ENCODE measurements at places on chromosomes 2 and 18.
A peak's percentile ranks its signal among the peaks of the same experiment; 100 is the strongest.

- DNase-seq, result no peak
These were observed 169.4 kb downstream of the FSHR start for GRCh38 chr2:48984922-48985321.

DNA sequence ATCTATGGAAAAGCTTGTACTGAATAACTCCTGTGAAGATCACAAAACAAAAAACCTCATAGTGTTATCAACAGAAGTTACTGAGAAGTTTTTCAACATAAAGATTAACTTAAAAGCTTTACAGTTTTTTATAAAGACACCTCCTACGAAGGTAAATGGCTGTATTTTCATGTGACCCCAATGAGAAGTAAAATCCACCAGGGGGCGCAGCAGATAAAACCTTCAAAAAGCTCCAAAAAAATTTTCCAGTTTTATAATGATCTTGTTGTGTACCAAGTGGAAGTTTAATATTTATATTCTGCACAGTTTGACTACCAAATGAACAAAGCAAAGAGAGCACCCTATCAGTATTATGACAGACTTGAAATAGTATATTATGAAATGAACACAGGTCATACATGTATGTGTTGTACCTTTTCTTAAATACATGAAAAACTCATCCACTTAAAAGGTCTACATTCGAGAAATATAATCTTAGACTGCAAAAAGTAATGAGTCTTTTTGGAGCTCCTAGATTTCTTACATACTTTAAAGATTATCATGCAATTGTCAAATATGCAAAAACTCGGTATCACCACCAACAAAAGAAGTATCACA lies 38.5 kb downstream of the PNO1 start:
- DNase-seq, result peak; percentile 37

- no peak for DNase-seq
These were observed 8.4 kb downstream of the POU3F3 start for GRCh38 chr2:104862058-104862941.

DNA sequence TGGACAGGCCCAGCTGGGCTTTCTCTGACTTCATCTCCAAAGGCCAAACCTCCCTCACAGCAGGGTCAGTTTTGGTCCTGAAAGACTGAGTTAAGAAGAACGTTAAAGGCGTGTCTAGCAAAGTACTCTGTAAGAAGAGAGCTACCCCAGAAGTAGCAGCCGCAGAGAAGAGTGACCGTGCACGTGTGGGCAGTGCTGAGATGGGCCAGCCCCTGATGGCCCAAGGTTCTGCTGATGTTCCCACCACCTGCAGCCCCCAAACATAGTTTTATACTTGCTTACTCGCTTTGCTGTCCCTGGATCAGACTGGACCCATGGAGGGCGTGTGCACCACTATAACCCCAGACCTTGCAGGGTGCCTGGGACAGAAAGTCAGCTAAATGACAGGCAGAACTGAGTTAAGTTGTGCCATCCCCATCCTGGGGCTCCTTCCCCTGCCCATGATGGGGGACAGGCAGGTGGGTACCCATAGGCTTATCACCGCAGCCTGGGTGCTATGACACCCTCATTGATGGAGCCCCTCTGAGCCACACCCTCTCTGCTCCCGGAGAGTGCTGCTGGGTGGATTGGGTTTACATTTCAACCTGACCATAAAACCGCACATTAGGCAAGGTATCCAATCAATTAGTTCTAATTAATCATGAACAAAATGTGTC lies 367.3 kb upstream of the HS6ST1 start:
- DNase-seq, result no peak

DNA sequence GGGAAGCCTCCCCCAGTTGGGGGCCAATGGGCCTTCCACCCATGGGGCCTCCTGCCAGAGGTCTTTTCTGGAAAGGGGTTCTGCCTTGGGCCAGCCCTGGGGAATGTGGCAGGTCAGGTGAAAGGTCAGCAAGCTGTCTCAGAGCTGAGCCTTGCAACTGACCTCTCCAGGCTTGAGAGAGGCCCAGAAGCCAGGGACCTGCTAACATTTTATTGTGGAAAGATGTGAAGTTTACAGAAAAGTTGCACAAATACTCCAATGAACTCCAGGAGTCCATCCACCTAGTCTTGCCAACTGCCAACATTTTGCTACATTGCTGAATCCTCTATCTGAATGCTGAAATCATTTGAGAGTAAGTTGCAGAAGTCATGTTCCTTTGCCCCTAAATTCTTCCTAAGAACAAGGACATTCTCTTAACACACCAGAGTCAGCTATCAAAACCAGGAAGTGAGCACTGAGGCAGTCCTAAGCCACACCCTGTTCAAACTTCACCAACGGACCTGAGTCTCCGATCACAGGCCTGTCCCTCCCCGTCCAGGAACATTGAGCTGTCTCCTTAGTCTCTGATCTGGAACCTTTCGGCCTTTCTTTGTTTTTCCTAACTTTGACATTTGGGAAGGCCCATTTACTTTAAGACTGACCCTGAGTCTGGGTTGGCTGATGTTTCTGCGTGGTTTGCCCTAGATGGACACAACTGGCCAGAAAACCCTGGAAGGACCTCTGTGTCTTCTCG lies 4.0 kb downstream of the SNORC start:
- no peak for DNase-seq

DNA sequence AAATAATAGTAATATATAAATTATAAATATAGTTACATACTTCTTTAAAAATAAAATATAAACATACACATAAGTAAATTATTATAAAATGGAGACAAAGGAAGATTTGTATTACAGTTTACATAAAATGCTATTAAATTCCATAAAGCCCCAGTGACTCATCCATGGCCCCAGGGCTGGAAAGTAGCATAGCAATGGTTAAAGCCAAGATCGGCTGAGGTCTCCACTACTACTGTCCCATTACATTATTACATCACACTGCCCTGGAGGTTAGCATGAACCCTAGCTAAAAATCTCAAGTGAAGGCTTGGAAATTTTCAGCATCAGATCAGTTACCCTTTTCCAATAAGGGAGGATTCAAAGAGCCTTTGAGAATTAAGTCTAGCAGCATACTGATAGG lies 936.2 kb downstream of the DSC3 start:
- DNase-seq, result no peak

DNA sequence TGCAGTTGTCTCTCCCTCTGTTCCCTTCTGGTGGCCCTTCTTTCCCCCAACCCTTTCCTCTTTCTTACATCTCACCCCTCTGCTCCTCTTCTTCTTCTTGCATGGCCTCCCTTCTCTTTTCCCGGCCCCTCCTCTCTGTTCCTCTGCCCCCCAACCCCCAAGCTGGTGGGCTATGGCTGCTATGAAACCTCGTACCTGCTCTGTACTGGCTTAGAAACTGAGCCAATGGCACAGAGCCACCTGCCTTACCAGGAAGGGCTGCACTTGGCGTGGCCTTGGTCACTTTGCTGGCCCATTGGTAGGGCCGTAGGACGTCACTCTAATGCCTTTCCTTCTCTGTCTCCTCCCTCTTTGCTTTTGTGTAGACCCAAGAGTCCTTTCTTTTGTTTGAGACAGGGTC lies 78.9 kb downstream of the LRRFIP1 start:
- no peak for DNase-seq

GRCh38 chr18:61820882-61821281 lies 71.9 kb downstream of the RNF152 start:
- DNase-seq, result no peak

DNA sequence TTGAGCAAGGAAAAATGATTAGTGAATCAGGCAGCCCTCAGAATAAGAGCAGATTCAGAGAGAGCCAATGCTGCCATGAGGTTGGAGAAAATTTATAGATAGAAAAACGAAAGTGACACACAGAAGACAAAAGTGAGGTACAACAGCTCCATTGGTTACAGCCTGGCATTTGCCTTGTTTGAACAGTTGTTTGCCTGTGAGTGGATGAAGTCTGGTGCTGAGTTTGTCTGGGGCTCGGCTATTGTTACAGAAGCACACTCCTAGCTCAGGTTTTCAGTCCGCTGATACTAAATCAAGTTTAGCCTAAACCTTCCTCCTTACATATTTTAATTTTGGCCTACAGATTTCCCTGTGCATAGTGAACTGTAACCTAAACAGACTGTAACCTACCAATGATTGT lies 387.8 kb upstream of the RAB12 start:
- DNase-seq, result no peak

DNA sequence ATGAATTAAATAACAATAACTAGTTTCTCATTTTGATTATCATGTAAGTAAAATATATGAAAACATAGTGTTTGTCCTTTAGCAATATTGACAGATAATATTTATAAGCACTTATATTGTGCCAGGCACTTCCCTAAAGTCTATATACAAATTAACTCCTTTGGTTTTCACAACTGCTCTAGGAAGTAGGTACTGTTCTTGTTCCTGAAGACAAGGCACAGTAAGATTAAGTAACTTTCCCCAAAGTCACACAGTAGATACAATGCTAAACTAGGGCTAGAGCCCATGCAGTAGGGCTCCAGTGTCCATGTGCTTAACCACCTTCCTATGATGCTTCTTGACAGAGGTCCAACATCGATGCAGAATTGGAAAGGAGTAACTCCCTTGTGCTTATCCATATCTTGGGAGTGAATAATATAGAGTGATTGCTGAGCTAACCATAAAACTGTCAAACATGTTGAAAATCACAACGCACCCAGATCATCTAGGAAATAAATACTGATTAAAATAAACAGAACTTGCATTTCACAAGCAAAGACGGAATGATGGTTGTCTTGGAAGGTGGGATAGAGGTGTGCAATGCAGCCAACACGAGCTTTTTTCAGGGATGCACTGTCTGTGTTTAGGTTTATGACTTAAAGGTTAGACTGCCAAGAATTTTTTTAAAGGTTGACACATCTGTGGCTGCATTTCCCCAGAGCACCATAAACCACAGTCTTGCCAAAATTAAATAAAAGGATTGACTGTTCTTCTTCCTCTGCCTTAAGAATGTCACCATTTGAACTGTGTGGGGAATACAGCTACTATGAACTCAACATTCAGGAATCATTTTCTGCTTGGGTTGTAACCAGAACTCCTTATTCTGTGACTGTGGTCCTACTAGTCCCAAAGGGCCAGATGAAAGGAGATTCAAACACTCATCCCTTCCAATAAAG lies 80.8 kb downstream of the ANKRD44 start:
- no peak for DNase-seq

DNA sequence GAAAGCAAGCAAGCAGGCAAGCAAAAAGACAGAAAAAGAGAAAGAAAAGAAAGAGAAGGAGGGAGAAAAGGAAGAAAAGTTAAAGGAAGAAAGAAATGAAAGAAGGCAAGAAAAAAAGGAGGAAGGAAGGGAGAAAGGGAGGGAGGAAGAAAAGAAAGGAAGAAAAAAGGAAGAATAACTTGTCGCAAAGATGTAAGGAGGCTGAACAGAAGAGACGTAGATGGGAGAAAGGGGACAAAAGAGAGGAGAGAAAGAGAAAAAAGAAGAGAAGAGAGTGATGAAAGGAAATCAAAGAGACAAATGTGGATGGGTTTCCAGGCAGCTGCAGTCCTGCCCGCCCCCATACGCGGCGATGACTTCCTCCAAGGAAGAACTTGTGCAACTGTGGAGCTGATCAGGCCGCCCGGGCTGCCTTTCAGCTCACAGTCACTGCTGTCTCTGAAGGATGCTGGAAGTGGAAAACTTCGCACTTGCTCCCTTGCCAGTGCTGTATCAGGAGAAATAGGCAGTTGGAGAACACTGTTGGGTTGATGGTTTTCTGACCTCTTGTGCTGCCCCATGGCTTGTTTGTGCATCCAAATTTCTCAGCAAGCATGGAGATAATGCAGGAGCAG lies 52.9 kb downstream of the TRIB2 start:
- no peak for DNase-seq

- DNase-seq, result no peak
These were observed 109.5 kb downstream of the PXDN start for GRCh38 chr2:1634681-1635341.

DNA sequence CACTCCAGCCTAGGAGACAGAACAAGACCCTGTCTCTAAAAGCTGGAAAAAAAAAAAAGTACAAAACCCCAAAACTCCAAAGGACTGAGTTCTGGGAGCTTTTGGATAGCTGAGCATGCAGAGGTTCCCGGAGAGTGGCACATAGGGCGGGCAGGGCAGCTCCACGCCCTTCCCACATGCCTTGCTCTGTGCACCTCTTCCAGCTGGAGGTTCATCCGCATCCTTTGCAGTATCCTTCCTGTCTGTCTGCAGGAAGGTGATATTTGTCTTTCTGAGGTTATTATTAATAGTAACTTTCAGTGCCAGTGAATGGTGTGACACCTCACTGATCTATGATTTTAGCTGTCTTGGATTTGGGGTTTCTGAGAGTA lies 70.2 kb downstream of the INPP4A start:
- no peak for DNase-seq

DNA sequence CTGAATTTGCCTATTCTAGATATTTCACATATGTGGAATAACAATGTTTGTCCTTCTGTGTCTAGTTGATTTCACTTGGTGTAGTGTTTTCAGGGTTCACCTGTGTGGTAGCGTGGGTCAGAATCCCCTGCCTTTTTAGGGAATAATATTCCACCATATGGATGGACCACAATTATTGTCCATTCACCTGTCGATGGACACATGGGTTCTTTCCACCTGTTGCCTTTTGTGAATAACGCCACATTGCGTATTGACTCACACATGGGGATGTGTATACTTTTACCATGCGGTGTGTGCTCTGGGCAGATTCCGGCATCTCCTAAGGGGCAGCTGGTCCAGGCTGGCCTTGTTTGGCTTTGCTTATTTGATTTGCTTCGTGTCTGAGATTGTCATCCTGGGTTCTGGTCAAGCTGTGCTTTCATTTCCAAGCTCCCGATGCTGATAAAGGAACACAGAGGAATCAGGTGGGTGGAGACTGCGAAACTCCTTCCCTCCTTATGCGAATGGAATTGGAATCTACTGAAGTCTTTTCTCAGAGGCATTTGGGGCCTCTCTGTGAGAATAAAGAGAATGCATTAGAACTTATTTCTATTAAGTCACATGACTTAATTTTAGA lies 18.9 kb upstream of the ALLC start:
- DNase-seq, result no peak

DNA sequence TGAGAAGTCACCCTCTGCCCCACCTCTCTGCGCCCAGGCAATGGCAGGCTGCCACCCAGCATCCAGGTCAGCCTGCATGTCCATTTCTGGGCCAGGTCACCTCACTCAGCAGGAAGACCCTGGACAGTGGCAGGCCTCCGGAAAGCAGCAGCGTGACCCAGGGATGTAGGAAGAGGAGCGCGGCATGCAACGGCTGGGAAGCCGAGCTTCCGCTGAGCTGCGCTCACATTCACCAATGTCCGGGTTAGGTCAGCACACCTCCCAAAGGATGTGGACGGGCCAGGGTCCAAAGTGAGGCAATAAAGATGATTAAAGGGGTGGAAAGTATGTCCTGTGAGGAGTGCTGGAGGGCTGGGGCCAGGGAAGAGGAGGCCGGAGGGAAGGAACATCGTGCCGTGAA lies 174.5 kb downstream of the CTIF start:
- DNase-seq, result no peak

DNA sequence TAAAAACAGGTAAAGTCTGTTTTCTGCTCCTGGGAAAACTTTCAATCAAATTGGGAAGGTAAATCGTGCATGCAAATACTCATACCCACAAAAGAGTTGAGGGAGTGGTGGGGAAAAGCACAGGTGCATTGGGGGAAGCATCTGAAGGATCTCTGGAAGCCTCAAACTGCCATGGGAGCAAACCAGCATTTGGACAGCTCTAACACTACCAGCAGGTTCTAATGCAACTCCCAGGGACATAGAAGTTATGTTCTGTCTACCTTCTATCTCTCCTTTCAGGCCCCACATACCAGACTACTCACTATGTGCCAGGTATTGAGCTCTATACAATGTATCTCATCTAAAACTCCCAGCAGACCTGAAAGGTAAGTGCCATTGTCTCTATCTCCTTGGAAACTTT lies 933.7 kb downstream of the NRXN1 start:
- no peak for DNase-seq

All from naive B cell (primary cell).